Smooth muscle cell of the umbilical artery (primary cell): ENCODE measurements at places on chromosomes 3 and 15. TPM values are rescaled to one million over a fixed set of nuclear protein-coding genes. Genes with fewer than 3 reads are reported as not detected.

GP9 gene
- not detected in 2 replicates for total RNA-seq

TRAK1 gene
- total RNA-seq: 17.5 and 25.7 TPM in 2 replicates

FRMD5 gene
- total RNA-seq: 6.5 and 16.5 TPM in 2 replicates

RAD18 gene
- 6.8 and 20.9 TPM in 2 replicates for total RNA-seq

CPNE4 gene
- not detected in 2 replicates for total RNA-seq

TRAT1 gene
- total RNA-seq: not detected in 2 replicates

NEDD4 gene
- total RNA-seq: 30.9 and 47.4 TPM in 2 replicates

NRROS gene
- 0.30 and 1.2 TPM in 2 replicates for total RNA-seq

CHRD gene
- total RNA-seq: 0.55 and 0.59 TPM in 2 replicates

TERC gene
- total RNA-seq: 21.7 and 295 TPM in 2 replicates

C3orf22 gene
- not detected in 2 replicates for total RNA-seq

FBLN2 gene
- total RNA-seq: 63.9 and 254 TPM in 2 replicates

OR5K2 gene
- total RNA-seq: not detected in 2 replicates

CDC25A gene
- 2.4 and 8.5 TPM in 2 replicates for total RNA-seq

BFSP2 gene
- total RNA-seq: not detected in 2 replicates

MKRN3 gene
- under 0.01 TPM in 1 of 2 replicates, not detected in the other for total RNA-seq

GOLGA8T gene
- total RNA-seq: not detected in 2 replicates

CCDC54 gene
- total RNA-seq: not detected in 2 replicates

RPL29 gene
- total RNA-seq: 572 and 1,193 TPM in 2 replicates

CEP19 gene
- total RNA-seq: 2.5 and 5.0 TPM in 2 replicates
